Hematopoietic multipotent progenitor cell treated with erythropoietin and hydrocortisone succinate and interleukin-3 and kit ligand, for 4 days (in vitro differentiated cells): ENCODE measurements at places on chromosomes 3 and 15.

DNA sequence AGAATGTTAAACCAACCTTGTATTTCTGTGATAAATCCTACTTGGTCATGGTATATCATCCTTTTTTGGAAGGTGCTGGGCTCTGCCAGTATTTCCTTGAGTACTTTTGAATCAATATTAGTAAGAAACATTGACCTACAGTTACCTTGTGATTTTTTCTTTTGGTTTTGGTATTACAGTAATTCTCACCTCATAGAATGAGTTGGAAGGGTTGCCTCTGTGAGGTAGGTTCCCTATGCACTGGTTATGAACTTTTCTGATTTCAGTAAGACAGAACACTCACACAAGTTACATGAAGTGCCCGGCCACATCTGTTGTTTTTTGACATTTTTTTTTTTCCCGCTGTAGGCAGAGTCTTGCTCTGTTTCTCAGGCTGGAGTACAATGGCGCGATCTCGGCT lies 20.0 kb downstream of the PCCB start:
- no peak for DNase-seq

- DNase-seq, result no peak
Measured at GRCh38 chr3:113312416-113312815, 101.1 kb downstream of the BOC start.

DNA sequence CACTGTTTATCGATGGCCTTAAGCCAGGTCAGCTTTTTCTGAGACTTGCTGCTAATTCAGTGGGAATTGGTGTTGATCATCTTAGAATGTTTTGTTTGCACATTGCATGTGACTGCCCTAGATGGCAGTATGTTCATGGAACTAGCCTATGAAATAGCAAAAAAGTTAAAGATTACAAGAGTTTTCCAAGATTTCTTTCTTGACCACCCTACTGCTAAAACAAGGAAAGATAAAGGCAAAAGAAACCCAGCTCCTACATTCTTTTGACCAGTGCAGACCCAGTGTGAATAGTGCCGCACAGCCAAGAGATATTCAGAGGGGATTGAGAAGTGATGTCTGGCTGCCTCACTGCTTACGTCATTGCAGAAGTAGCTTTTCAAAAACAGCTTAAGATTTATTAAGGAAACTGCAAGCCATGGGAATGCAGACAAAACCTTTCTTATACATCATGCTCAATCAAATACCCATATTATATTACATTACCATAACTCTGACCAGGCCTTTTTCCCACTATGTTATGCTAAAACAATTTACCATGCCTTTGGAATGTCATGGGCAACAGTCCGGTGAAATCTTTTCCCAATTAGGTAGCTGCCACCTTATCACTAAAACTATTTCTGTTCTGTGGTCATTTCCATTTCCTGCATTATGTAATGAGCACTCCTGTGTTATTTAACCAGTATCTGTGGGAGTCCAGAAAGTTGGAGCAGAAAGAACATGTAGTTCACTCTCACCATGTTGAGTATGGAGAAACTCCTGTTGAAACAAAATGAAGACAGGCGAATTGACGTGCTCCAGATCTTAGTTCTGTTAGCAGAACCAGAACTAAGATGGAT lies 6.0 kb downstream of the PHLDB2 start:
- DNase-seq, result peak; percentile 19

DNA sequence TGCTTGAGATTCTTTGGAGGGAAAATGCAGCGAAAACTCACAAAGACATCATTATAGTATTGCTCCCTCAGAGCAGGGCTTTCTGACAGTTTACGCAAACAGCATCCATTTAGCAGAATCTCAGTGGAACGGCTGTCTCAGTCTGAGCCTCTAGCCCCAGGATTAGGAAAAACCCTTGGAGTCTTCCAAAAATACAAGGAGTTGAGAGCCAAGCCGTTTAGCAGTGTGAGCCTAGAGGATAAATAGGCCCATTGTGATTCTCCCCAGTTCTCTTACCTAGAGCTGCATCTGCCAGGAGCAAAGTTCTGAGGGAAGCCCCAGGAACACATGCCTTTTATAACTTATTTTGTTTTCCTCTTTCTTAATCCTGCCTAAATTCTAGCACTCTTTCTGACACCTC lies 359.6 kb downstream of the NTRK3 start:
- no peak for DNase-seq

DNA sequence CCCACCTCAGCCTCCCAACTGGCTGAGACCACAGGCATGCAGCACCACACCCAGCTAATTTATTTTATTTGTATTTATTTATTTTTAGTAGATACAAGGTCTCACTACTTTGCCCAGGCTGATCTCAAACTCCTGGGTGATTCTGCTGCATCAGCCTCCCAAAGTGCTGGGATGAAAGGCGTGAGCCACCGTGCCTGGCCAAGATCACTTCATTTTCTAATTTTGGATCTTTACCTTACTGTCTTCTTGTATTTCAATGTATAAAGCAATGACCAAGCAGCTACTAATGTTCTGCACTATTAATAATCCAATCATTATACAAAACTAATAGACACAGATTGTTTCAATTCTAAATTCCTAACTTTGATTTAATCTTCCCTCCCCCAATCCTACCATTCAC lies 56.2 kb downstream of the LRRFIP2 start:
- DNase-seq, result no peak

- peak; percentile 76 for DNase-seq
Measured at GRCh38 chr3:154718053-154718452, 288.1 kb upstream of the GPR149 start.

- DNase-seq, result no peak
Measured at GRCh38 chr15:75594276-75594675, 15.2 kb upstream of the PTPN9 start.

GRCh38 chr3:53824795-53825194 lies 21.4 kb downstream of the CHDH start:
- no peak for DNase-seq

DNA sequence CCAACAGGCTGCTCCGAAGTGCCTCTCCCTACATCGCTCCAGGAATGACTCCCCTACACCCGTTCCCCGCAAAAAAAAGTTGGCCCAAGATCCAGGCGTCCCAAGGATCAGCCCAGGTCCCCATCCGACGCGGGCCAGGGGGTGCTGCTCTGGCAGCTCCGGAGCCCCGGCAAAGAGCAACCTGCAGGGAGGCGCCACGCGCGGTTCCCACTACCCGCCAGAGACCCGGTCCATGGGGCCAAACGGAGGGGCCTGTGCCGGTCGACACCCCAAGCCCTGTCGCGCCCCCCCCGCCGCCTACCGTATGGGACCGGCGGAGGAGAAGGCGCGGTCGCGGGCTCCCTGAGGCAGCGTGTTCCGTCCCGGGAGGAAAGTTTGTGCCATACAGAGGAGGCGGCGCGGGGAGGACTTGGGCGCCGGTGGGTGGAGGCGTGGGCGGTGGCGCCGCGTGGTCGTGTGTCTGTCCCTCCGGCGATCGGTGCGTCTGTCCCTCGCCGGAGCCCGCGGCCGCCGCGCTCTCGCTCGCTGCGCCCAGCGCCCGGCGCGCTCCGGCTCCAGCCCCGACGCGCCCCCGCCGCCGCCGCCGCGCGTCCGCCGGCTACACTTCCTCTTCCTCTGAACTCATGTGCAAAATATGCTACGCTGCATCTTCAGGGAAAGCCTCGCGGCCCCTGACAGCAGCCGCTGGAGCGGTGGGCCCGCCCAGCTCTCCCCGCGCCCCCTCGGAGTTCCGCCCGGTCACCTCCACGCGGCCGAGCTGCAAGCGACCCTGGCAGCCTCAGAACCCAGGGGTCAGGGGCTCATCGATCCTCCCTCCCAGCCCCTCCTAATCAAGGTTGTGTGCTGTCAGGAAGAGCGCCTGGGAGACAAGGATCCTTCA lies at the start of gene RFTN1:
Gene RFTN1 (minus strand): TSS at position 559 of the 880 bp plus-strand sequence. CDS start 19,830 bp downstream, outside the sequence.
- DNase-seq, result peak; percentile 89

DNA sequence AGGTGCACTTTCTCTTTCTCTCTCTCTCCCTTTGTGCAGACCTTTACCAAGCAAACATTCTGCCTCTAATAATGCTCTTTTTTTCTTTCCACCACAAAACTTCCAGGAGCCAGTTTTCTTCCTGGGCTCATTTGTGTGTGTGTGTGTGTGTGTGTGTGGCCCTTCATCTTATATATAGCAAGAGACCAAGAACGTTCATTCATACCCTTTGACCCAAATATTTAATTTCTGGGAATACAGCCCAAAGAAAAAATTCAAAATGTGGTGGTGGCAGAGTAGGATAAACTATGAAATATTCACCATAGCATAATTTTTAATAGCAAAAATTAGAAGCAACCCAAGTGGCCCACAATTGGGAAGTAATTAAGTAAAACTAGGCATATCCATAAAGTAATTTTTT lies 398.9 kb downstream of the IGSF11 start:
- no peak for DNase-seq

DNA sequence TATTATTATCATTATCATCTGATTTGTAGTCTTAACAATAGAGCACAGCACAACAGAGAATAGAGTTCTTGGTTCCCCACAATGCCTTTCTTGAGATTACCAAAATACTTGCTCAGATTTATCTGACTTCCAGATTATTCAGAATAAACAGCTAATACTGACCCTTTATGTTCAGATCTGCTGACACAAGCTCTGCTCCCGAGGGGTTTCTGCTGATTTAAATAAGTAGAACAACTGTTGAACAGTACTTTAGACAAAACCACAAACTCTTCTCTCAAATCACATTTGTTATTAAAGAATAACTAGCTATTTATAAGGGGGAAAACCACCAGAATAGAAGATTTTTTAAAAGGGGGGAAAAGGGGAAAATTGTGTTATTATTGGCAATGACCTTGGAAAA lies 380.2 kb upstream of the ATP11B start:
- DNase-seq, result no peak

- no peak for DNase-seq
Measured at GRCh38 chr3:28376424-28376823, 27.8 kb upstream of the AZI2 start.

DNA sequence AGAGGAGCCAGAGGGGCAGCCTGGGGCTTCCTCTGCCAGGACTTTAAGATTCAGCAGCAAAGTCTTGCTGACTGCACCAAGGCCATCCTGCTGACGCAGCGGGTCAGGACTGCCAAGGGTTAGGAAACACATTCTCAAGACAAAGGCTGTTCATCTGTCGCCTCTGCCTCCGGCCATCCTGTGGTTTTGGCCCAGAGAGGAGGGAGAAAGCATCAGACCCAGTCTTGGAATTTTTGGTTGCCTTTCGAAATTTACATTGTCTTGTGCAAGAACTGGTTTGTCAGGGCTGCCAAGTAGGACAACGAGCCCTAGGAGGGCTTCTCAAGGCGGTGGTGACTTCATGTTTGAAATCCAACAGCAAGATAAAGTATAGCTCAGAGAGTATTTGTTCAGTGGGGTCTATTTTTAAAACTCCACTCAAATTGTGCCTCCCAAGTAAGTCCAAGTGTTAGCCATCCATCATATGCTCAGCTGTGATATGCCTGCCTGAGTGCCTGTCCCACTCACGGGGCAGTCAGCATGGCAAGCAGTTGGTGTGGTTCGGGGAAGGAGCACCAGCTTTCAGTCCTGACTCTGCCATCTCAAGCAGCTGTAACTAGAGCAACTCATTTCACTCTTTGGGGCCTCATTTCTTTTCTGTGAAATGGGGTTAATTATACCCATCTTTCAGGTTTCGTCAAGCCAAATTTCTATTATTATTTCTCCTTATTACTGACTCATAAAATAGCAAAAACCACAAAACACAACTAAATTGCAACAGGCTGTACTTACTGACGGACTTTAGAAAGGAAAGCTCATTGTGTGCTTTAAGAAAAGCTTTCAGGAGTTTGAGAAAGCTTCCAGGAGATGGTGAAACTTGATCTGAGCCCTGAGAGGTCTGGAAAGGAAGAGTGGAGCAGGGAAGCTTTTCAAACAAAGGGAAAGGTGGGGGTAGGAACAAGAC lies 42.4 kb upstream of the RHO start:
- no peak for DNase-seq

GRCh38 chr3:144556392-144556791 lies 584.8 kb downstream of the DIPK2A start:
- no peak for DNase-seq

- peak; percentile 52 for DNase-seq
Measured at GRCh38 chr15:83206526-83207008, 1.1 kb downstream of the HDGFL3 start.

GRCh38 chr3:70053293-70053692 lies 53.8 kb downstream of the SAMMSON start:
- DNase-seq, result peak; percentile 56

DNA sequence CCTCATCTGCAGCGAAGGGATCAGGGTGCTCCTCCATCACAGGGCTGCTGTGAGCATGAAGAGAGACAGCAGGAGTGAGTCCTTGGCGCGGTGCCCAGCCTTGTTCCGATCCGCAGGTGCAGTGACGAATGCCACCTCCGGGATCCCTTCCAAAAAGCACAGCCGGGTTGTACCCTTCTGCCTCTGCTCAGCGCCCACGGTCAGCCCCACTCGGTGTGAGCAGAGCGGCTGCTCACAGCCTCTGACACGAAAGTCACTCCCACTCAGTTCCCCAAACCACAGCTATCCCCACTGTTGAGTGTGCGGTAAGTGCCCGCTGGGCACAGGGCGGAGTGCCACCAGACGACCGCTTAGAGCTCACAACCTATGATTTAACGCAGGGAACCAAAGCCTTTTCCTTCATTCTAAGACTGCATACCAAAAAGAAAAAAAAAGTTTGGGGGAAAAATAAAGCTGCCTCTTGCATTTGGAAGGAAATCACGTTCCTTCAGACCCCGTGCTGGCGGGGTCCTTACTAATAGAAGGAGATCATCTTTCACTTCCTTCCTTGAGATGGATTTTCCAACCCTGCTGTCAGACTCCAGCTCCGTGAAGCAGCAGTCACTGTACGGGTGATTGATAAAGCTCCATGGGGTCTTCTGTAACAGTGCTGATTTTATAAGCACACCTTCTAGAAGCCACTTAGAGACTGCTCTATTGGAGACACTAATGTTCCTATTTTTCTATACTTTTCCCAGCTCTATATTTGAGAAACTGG lies 34.7 kb upstream of the TUBGCP5 start:
- no peak for DNase-seq
